ENCODE measurements at places on chromosomes 11 and 22. TPM values are rescaled to one million over a fixed set of nuclear protein-coding genes. Genes with fewer than 3 reads are reported as not detected.

GRCh38 chr11:15958910-15959309 is 397.4 kb downstream of the SOX6 start:
- no peak for DNase-seq

DNA sequence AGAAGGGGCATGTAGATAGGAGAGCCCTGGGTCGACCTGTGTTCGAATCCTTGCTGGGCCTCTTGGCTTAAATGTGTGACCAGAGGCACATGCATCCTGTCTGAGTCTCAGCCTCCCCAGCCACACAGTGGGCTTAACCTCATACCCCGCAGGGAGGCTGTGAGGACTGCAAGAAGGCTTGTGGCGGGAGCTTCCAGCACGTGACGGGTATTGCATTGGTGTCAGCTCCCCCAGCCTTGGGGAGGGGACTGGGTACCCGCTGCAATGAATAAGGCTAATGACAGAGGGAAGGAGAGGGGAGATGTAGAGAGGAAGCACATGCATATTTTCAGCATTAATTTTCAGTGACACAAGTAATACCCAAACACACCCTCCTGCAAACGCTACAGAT is 8.1 kb downstream of the RASD2 start:
- no peak for DNase-seq

- DNase-seq = no peak
Observed at GRCh38 chr11:116176484-116177005, 596.2 kb downstream of the BUD13 start.

GLYATL2 gene
- 0.90 TPM for total RNA-seq

RAB38 gene
- total RNA-seq = 13.8 TPM

NUDT8 gene
- total RNA-seq = 12.9 TPM

- no peak for DNase-seq
Observed at GRCh38 chr22:46533070-46533833, 4.2 kb downstream of the CELSR1 start.

TSSK2 gene
- total RNA-seq = not detected

DNA sequence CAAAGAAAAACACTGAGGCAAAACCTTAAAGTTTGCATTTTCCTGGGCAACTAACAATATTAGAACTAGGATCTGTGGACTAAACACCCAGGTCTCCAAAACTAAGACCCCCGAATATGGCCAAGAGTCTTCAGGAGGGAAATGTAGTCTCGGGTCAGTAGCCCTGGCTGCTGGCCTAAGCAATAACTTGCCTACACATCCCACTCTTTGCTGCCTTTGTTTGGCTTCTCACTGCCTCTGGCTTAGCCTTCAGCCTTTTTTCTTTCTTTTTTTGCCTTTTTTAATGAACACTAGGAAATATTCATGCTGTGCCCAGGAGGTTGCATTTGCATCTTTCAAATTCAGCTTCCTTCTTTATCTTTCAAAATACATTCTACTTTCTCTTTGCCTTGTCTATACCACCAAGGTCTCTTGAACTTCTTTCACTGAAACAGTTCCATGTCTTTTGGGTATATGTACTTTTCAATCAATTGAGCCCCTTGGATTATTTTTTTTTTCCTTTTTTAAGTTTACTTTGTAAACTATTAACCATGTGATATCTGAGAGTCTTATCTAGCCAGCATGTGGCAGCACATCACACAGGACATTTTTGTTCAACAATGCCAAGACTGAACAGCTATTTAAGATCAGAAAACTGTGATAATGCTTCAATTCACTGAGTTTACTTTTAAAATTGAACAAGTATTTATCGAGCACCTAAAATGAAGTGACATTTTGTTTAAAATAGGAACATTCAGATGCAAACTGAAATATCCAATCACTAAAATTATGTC is 165.0 kb upstream of the TRPC6 start:
- DNase-seq = no peak

GRCh38 chr11:65351511-65351910 is 3.0 kb upstream of the TIGD3 start:
- no peak for DNase-seq

IRF7 gene
- 9.3 TPM for total RNA-seq

GRCh38 chr22:50169774-50170341 is 673 bp upstream of the PANX2 start:
- DNase-seq = peak; percentile 51

SLC22A12 gene
- total RNA-seq = not detected

GRCh38 chr22:31046539-31047226 is 34.4 kb upstream of the SMTN start:
- no peak for DNase-seq

GRCh38 chr11:41498726-41499125 is 39.3 kb upstream of the LRRC4C start:
- peak; percentile 23 for DNase-seq

- DNase-seq = no peak
Observed at GRCh38 chr22:48065892-48066291, 1303.4 kb downstream of the TBC1D22A start.

PATE2 gene
- not detected for total RNA-seq

CD3G gene
- total RNA-seq = 1.1 TPM

C11orf87 gene
- 0.13 TPM for total RNA-seq

GRCh38 chr22:47335460-47335859 is 573.0 kb downstream of the TBC1D22A start:
- DNase-seq = no peak

GRCh38 chr22:23181721-23182308 is 1.5 kb downstream of the BCR start:
- no peak for DNase-seq

IL17REL gene
- not detected for total RNA-seq

DNA sequence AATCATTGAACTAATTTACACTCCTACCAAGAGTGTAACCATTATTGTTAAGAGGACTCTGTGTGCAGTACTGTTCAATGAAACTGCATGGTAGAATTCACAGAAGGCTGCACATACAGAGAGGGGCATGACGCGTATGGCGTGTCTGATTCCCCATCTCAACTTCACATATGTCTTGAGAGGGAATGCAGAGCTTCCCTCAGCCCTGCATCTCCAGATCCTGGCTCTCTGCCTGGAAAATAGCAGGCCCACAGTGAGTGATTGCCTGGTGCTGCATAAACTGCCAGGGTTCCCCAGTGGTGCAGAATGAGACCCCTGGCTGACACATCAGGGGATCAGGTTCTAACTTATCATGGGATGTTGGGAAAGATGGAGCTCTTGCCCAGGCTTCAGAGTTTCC is 260.2 kb upstream of the ISX start:
- no peak for DNase-seq

C22orf23 gene
- not detected for total RNA-seq

PAK1 gene
- 62.0 TPM for total RNA-seq

DNA sequence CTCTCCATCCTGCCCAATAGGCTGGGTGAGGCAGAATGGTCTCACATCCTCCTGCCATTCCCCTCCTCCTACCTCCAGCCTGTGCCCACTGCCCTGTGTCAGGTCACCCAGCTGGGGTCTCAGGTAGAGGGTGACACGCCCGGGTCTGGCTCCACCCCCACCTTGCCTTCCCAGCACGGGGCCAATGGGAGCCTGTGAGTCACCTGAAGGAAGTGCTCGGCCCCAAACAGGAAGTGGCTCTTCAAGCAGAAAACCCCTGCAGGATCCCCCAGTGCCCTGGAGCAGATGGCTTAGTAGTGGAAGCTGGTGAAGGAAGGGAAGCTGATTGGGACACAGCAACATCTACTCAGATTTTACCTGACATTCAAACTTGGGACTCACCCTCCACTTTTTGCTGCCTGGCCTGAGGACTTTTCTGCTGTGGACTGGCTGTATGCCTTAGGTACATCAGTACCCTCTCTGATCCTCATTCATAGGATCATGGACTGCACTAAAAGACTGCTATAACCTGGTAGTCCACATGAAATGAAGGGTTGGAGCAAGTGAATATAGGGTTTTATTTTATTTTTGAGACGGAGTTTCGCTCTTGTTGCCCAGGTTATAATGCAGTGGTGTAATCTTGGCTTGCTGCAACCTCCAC is 33.4 kb downstream of the GDPD5 start:
- DNase-seq = no peak

ANO5 gene
- 7.3 TPM for total RNA-seq

SLC1A2 gene
- total RNA-seq = 0.84 TPM

MFNG gene
- total RNA-seq = 3.3 TPM

- DNase-seq = no peak
Observed at GRCh38 chr22:49139492-49140151, 688.1 kb downstream of the BRD1 start.

DNA sequence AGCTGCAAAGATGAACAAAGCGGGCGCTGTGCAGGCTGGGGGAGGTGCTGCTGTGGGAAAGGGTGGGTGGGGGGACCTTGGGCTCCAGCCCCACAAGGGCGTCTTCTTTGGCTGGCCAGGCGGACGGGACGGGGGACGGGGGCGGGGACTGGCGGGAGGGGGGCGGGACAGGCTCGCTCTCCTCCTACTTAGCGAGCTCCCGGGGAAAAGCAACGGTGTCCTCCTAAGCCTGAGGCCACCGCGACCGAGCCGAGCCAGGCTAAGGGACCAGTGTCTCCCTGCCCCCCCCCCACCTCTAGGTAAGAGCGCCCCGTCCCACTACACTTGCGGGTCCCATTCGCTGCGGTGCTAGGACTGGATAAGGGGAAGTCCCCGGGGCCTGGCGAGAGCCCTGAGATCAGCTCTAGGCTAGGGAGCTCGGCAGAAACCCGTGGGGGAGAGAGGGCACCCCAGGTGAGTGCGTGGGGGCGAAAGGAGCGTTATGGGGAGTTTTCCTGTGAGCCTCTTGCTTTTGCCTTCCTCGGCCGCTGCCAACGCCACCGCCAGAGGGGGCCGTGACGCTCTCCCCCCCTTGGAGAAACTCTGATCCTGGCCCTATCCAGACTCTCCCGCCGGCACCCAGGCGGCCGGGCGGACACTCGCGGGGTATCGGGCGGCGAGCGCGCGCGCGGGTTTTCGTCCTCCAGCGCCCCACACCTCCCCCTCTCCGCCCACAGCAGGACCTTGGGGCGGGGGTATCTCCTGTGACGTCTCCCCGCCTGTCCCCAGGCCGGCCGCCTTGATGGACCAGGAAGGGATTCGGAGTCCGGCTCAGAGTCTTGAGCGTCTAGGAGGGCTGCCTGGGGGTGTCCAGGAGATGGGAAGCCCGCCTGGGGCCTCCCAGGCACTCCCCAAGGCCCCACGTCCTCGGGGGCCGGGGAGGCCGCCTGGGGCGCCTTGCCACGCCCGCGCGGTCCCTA is at the start of gene PHLDB1:
PHLDB1 (plus strand) TSS at position 215 of the 959 bp plus-strand sequence. CDS start 6,222 bp downstream, outside the sequence.
- DNase-seq = peak; percentile 68

DNA sequence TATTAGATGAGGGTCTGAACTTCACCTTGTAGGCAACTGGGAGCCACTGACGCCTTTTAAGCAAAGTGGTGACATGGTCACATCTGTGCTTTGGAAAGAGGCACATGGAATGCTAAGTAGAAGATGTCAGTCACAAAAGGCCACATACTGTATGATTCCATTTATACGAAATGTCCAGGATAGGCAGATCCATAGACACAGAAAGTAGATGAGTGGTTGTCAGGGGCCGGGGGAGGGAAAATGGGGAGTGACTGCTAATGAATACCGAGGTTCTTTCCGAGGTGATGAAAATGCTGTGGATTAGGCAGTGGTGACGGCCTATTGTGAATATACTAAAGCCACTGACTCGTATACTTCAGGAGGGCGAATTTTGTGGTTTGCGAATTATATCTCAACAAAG is 20.6 kb downstream of the NECTIN1 start:
- no peak for DNase-seq

DNA sequence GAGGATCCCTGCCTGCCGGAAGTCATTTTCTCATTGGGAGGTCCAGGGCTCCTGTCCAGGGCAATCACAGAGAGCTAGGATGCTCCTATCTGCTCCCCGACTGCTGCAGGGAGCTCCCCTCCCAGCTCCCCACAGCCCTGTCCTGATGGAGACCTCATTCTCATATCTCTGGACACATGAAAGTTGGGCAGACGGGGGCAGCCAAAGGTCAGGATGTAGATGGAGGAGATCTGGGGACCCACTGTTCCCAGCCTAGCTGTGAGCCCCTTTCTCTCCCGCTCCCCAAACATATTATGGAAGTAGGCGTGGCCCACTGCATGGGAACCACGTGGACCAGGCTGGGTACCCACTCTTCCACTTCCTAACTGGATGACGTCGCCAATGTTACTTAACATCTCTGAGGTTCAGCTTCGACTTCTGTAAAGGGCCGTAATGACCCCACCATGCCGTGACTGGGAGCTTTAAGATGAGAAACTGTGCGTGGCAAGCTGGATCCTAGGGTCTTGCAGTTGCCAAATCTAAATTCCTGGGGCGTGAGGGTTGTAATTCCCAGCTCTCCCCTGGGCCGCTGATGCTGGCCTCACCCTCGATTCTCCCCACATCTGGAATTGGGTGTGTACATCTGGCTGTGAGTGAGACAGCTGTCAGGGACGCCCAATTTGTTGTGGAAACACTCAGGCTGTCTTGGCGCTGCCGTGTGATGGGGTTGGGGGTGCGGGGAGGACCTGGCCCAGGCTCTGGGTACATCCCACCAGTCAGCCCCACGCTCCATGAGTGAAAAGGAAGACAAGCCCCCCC is 1.8 kb downstream of the CDC42EP2 start:
- DNase-seq = peak; percentile 72

DNA sequence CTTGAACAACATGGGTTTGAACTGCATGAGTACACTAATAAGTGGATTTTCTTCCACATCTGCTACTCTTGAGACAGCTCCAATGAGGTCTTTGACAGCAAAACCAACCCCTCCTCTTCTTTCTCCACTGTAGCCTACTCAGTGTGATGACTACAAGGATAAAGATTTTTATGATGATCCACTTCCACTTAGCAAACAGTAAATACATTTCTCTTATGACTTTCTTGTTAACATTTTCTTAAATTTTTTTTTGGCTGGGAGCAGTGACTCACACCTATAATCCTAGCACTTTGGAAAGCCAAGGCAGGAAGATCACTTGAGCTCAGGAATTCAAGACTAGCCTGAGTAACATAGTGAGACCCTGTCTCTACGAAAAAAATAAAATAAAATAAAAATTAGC is 9.9 kb upstream of the EIF4G2 start:
- peak; percentile 41 for DNase-seq

DNA sequence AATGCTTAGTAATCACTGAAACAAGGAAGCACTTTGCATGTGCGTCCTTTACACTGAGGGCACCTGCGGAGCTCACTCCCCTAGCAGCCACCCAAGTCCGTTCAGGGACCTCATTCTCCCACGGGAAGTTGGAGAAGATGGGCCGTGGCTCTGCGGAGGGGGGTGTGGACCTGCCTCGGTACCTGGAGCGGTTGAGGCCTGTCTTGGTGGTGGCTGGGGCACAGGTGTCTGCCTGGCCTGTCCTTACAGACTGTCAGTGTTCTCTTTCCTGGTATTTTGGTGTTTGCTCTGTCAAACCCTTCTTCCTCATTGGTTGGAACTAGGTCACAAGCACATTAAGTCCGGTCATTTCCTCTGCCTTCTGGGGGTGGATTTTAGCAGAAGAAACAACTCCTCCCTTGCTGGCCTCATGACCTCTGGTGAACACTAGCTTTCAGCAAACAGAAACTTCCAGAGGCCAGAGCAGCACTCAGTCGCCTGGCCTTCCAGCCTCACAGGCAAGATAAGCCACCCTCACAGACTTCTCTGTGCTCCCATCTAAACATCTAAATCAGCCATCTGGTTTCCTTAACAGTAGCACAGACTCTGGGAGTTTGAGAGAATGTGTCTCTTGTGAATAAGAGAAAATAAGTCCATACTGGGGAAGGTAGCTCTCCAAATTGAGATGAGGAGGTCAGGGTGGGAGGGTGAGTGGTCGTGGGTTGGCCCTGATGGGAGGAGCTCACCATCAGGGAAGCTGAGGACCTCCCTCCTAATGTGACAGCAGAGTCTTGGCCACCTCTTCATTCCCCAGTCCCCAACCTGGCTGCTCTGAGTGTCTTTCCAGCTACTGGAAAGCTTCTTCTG is 8.6 kb downstream of the SNAP29 start:
- DNase-seq = peak; percentile 62

AIFM3 gene
- total RNA-seq = 1.3 TPM

PISD gene
- total RNA-seq = 54.7 TPM

- DNase-seq = no peak
Observed at GRCh38 chr11:66879583-66879982, 22.7 kb downstream of the LRFN4 start.
